ENCODE measurements at places on chromosomes 7 and 10.

DNA sequence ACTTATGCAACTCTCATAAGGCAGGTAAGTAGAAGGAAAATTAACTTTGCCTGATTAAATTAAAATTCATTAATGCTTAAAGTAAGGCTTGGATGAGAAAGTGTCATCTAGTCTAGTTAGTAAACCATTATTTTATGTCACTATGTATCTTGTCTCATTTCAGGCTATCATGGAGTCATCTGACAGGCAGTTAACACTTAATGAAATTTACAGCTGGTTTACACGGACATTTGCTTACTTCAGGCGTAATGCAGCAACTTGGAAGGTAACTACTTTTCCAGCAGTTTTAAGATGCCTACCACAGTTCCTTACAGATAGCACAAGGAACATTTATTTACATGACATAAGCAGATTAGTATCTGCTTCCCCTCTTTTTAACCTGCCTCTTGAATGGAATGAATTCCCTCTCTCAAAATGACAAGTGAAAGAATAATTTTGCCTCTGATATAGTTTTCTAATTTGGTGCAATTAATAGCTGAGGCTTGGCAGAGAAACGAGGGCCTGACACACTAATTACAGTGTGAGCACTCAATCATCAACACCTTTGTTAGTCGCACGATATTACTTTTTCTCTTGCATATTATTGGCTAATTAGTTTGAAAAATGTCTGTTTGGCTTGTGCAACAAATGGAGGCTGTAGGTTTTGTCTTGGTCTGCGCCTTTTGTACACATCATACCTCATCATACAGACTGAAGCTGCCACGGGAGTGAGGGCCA lies 245.0 kb downstream of the FOXP2 start:
- DNase-seq: peak; percentile 87

GRCh38 chr10:117266400-117266799 lies 25.5 kb downstream of the SLC18A2 start:
- DNase-seq: no peak

DNA sequence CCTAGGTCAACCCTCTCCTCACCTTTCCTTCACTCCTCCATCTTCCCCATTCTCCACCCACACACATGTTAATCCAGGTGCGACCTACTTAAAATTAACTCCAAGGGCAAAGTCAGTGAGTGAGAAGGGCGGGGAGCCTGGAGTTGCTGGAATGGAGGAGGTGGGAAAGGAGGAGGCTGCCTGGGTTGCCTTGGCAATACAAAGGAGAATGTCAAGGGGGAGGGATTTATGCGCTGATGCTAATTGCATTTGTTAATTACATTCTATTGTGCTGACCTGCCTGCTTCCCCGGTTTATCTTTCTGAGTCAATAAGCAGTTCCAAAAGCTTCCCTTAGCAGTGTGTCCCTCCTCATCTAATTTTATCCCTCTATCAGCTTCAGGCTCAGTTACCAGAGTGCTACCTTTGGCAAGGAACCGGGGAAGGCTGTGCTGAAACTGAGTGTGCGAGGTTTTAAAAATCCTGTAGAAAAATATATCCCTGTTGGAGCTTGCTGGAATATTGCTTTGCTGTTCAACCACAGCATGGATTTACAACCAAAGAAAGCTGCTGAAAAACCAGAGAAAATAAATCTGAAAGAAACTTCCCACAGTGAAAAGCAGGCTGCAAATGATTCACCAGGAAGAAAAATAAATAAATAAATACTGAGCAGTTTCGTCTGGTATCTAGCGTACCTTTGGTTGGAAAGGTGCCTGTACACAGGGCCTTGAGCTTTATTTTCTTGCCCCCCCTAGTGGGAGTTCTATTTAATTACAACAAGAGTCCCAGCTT lies 113.2 kb upstream of the DGKB start:
- peak; percentile 85 for DNase-seq

GRCh38 chr7:94888551-94888950 lies 18.8 kb upstream of the PPP1R9A start:
- DNase-seq: peak; percentile 3

DNA sequence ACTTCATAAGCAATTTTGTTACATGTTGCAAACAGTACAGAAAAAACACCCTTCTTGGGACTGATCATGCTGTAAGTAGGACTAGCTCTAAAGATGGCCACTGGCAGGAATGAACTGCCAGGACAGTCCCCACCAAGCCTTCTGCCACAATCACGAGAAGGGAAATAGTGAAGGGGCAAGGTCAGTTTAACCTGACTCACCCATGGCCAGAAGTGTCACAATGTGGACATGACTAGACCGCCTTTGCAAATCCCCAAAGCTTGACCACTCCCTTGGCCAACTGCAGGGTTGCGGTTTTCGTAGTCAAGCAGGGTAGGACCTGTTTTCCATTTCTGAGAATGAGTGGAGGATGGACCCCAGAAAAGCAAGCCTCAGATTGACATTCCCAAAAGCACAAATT lies 19.4 kb upstream of the FRAT2 start:
- no peak for DNase-seq

DNA sequence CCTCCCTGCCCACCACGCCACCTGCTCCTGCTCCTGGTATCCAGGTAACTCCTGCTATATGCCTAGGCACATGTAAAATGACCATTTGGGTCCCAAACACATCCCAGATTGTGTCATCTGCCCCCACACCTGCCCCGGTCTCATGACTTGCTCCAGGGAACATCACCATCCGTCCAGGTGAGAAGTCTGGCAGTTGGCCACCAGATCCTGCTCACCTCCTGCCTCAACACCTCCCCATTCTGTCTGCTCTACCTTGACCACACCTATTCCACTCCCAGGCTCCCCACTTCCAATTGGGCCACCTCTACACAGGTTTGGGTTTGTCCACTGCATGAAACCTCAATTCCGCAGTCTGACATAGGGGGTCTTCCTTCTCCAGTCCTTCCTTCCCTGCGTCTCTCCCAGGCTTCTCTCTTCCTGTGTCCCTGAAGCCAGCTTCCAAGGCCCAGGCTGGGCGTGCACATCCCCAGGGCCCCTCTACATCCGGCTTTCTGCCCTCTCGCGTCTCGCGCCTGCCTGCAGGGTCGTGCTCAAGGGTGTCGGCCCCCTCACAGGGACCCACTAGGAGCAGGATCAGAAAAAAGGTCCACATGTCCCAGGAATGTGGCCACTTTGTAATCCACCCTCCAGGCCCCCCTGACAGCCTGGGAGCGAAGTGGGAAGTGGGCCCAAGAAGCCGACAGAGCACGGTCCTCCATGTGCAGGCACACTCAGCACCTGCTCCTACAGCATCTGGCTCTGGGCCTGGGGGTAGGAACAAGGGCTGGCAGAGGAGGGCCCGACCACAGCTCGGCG lies 49.3 kb upstream of the DAGLB start:
- no peak for DNase-seq

GRCh38 chr10:437698-438490 lies 251.6 kb downstream of the DIP2C start:
- DNase-seq: no peak

DNA sequence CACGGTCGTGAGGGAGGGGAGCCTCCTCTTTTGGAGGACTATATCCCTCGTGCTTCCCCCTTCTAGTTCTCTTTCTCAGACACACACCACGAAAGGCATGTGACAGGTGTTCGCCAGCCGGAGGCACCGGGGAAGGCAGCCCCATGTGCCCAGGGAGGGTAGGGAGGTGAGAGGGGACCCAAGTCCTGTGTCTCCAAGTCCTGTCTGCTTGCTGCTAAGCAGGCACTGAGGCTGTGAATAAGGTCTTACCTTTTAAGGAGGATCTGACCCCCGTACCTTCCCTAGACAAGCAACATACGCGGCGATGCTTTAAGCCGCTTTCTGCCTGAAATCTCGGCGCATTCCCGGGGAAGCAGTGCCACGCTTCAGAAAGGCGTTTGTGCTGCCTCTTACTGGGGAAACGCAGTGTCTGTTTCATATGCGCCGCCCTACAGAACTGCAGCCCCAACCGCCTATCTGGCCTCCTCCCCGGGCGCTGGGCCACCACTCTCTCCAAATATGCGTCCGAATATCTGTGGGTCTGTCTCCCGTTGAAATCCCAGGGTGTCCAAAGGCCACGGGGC lies 770 bp downstream of the PLXNA4 start:
- no peak for DNase-seq

DNA sequence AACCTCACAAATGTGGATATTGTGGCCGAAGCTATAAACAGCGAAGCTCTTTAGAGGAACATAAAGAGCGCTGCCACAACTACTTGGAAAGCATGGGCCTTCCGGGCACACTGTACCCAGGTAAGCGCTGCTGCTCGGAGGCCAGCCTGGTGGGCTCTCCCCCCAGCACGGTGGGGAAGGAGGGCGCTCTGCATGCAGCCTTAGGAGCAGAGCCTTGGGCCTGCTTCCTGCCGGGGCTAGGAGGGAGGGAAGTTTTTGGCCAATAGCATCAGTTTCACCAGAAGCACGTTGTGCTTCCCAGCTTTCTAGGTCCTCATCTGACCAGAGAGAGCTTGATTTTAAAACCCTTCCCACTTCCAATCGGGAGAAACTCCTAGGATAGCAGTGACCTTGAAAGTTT lies 62.8 kb downstream of the FIGNL1 start:
- DNase-seq: no peak

- DNase-seq: no peak
Measured at GRCh38 chr10:21265622-21266021, 259.9 kb downstream of the SKIDA1 start.

GRCh38 chr7:150977382-150978125 lies 567 bp downstream of the KCNH2 start:
- DNase-seq: no peak

DNA sequence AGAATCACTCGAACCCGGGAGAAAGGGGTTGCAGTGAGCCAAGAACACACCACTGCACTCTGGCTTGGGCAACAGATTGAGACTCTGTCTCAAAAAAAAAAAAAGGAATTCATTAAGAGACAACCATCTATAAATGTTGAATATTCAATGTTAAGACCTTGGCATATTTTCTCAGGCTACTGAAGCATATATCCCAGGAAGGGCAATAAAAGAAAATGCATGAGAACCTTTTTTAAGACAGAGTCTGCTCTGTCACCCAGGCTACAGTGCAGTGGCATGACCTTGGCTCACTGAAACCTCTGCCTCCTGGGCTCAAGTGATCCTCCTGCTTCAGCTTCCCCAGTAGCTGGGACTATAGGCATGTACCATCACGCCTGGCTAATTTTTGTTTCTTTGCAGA lies 165.0 kb downstream of the JMJD1C start:
- DNase-seq: no peak

DNA sequence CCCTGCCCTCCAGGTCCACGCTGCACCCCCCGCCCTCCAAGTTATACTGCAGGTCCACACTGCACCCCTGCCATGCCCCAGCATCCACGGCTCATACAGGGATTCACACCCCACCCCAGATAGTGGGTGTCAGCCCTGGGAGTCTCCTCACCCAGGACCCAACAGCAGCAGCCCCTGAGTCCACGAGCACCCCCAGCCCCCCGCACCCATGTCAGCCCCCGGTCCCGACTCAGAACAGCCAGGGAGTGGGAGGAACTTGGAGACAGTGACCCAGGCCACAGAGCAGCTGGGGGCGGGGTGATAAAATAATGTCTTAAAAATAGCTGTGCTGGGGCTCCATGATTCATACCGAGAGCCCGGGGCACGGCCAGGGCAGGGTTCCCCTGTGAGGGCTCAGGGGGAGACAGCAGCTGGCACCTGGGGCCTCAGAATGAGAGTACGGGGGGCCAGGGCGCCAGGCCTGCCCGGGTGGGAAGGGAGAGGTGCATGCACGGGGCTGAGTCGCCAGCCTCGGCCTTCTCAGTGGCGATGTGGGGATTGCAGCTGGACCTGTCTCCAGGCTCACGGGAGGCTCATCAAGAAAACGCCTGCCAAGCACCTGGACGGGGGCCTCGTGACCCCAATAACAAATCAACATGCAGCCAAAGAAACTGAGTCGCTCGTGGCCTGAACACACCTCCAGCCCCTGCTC lies 29.8 kb downstream of the ADAP1 start:
- no peak for DNase-seq

DNA sequence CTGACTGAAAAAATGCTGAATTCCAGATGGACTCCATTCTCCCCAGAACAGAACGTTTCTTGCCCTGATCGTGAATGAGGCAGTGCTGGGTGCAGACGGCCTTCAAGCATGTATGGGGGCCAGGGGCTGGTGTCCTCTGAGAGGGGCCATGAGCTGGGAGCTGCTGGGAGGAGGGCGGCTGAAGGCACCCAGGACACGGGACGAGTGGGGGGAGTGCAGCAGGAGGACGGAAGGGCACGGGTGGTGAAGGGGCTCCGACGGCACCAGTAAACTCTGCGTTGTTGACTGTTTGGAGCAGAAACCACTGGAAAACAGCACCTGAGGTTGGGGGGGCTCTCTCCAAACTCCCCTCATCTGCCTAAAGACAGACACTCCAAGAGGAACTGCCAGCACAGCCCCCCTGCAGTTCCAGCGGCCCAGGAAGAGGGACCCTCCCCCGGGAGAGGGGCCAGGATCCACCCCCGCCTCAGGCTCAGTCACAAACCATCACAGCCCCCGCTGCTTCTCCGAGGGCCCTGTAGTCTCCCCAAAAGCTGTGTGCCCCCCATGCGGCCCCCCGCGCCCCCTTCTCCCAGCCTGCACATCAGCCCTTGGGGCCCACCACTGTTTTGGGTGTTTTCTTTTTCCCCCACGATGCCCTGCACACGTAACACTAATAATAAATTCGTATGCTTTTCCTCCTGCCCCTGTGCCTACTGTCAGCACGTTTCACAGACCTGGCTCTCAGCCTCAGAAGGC lies 55.5 kb downstream of the DPYSL4 start:
- DNase-seq: no peak

- no peak for DNase-seq
Measured at GRCh38 chr10:299969-300368, 164.7 kb downstream of the ZMYND11 start.

- DNase-seq: no peak
Measured at GRCh38 chr10:13993169-13993568, 337.6 kb downstream of the FRMD4A start.

DNA sequence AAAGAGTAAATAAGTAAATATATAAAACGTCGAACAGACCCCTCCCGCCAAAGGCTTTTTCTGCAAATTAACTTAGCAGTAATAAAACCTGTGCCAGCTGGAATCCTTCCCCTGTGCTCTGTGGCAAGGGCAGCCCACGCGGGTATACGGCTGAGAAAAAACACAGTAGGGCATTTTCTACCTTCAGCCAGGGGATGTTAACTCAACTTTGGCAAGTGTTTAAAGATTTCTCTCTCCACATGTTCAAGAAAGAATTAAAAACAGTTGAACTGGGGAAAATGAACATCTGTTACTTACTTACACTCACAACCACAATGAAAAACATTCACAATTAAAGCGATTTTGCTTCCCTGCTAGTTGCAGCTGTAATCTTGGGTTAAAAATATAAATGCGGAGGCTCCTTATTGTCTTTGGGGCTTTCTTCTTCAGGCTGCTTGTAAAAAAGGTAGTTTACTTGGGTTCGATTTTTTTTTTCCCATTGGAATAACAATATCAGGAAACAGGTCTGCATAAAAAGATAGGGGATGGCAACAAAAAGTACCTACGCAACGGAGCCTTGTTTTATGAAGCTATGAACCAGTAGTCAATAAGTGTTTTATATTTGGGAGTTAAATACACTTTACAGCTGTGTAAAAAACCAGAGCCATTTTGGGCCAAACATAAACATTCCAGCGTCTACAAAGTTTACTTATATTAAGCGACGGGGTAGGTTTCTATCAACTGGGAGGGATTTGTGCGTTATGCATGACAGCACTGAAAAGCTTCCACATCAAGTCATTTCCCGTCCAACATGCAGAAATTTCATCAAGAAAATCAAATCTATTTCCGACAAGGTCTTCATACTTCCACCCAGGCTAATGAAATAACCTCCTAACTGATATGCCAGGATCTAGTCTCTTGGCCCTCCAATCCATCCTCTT lies 132.7 kb downstream of the TAX1BP1 start:
- DNase-seq: no peak

GRCh38 chr10:74987339-74988053 lies 124.0 kb upstream of the SAMD8 start:
- DNase-seq: no peak

Measured in NCI-H774 (cell line).